RWPE2 (cell line): ENCODE measurements at places on chromosomes 16 and 17.

- DNase-seq: peak; percentile 23
These were observed 48.6 kb upstream of the CBFA2T3 start for GRCh38 chr16:89025636-89026035.

- DNase-seq: no peak
These were observed 181.5 kb downstream of the ZNF423 start for GRCh38 chr16:49674351-49674851.

- no peak for DNase-seq
These were observed 20.0 kb upstream of the LRRC75A start for GRCh38 chr17:16512011-16512410.

DNA sequence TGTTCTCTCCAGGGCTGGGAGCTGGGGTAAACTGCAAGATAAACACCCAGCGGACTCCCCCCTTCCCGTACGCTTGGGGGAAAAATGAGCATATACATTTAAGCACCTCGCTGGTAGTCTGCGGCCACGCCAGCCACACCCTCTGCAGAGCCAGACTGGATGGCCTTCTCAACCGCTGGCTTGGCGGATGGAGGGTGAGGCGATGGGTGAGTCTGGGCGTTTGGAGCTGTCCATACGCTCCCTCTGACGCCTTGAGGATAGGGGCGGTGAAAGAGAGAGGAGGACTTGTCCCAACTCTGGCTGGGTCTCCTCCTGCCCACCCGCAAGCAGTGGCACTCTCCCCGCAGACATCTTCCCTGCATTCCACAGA, 1.0 kb downstream of the ITGA3 start:
- no peak for DNase-seq

- DNase-seq: no peak
These were observed 89.5 kb downstream of the CCDC182 start for GRCh38 chr17:57655553-57655952.

DNA sequence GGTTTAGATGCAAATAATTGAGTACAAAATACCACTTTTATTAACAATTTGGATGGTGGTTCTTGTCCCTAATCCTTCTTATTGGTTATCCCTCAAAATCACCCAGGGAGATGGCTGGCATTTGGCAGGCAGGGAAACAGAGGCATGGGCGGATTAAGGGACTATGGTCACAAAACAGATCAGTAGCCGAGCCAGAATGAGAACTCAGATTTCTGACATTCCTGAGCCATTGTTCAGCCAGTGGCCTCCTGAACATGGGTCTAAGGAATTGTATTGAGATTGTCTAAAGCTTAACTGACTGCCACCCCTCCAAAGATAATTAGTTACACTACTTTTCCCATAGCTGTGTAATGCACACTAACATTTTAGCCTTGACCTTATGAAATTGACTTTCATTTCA, 88.4 kb downstream of the CHD9NB start:
- no peak for DNase-seq

- no peak for DNase-seq
These were observed 124.6 kb downstream of the C16orf95 start for GRCh38 chr16:87192452-87193073.

- peak; percentile 91 for DNase-seq
These were observed at the start of gene SNF8 for GRCh38 chr17:48944515-48945260. TSS of gene SNF8 (minus strand) at chr17:48944842. CDS start at chr17:48944734, 108 bp downstream.

- no peak for DNase-seq
These were observed 56.8 kb upstream of the RPH3AL start for GRCh38 chr17:409308-409847.

- no peak for DNase-seq
These were observed 1.5 kb upstream of the MFSD6L start for GRCh38 chr17:8800656-8801055.

- DNase-seq: no peak
These were observed 21.3 kb downstream of the CHD9NB start for GRCh38 chr16:53031323-53031942.

DNA sequence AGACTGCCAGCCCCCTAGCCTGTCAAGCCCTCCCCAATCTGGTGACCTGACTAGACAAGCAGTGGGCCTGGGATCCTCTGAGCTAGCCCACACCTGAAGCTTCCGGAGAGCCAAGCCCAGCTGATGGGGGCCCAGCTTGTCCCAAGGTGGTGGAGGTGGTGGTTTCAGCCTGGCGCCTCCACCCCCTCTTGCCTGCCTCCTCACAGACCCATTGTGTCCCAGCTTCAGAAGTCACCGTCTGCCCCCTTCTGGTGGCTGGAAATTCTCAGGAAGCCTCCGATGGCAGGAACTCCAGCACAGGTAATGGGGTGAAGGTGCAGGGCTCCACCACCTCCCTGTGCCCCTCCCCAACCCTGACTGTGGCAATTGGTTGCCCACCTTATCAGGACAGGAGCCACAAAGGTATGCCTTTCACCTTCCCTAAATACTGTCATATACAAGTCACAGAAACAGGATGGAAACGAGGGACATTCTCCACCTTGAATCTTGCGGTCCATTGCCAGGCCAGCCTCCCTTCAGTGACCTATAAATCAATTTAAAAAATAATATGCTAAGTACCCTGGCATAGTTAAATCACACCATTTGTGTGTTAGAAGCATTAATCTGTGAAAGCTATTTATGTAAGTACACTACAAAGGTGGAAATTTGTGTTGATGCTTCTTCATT, 66.0 kb upstream of the ZNF423 start:
- DNase-seq: no peak

DNA sequence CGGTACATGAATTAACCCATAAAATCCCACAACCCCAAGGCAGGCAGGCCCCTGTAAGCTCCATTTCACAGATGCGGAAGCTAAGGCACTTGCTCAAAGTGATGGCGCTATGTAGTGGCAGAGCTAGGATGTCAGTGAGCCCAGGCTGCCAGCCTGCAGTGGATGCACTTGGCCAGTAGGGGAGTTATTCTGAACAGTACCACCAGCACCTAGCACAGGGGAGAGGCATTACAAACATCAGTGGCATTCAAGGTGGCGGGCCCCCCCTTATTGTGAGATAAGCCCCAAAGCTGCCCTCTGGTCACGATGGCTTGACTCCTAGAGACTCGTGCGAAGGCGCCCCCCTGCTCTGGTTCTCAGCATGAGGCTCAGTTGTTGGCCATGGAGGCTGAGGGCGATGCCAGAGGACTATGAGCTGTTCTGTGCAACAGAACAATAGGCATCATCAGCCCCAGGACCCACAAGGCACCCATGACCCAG, 33.8 kb downstream of the GTF3C1 start:
- DNase-seq: no peak
